ENCODE measurements at places on chromosomes 13 and 19. TPM values are rescaled to one million over a fixed set of nuclear protein-coding genes. Genes with fewer than 3 reads are reported as not detected.

- DNase-seq = no peak
These were observed 91.2 kb downstream of the OXGR1 start for GRCh38 chr13:96903085-96903484.

GRCh38 chr13:33076001-33076992 lies 60.1 kb downstream of the KL start:
- no peak for DNase-seq

GRCh38 chr13:92436924-92437323 lies 789.7 kb upstream of the GPC6 start:
- DNase-seq = no peak

LENG9 gene
- 1.2 TPM for total RNA-seq

GRIN2D gene
- 1.2 TPM for total RNA-seq

GRCh38 chr13:113170511-113170910 lies 12.1 kb downstream of the PROZ start:
- no peak for DNase-seq

ZNF772 gene
- total RNA-seq = 14.9 TPM

- DNase-seq = peak; percentile 20
These were observed 1.6 kb downstream of the ARL11 start for GRCh38 chr13:49629947-49630346.

- DNase-seq = no peak
These were observed 6.6 kb downstream of the C19orf25 start for GRCh38 chr19:1472231-1473084.

DNA sequence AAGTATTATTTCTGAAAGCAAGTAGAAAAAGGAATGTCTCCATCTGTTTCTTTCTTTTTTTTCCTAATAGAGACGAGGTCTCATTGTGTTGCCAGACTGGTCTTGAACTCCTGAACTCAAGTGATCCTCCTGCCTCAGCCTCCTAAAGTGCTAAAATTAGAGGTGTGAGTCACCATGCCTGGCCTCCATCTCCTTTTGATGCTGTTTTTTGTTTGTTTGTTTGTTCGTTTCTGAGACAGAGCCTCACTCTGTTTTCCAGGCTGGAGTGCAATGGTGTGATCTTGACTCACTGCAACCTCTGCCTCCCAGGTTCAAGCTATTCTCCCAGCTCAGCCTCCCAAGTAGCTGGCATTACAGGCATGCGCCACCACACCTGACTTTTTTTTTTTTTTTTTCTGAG lies 14.5 kb upstream of the ABCC4 start:
- no peak for DNase-seq

DNA sequence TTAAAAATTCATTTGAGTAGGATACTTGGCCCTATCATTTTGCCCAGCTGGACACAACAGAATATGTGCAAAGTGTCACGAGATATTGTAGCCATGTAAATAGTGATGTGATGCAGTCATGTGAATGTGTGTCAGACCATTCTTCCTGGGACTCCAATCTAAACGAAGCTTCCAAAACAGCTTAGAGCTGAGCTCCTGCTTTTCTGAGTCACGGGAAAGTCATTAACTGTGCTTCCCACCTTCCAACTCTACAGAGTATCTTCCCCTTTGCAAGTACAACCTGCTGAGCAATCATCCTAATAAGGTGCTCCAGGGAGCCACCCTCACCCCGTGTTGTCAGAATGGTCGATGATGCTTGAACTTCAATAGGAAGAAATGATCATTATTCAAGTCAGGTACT lies 294.7 kb downstream of the MYO16 start:
- DNase-seq = peak; percentile 53

CDC42EP5 gene
- 0.25 TPM for total RNA-seq

DNA sequence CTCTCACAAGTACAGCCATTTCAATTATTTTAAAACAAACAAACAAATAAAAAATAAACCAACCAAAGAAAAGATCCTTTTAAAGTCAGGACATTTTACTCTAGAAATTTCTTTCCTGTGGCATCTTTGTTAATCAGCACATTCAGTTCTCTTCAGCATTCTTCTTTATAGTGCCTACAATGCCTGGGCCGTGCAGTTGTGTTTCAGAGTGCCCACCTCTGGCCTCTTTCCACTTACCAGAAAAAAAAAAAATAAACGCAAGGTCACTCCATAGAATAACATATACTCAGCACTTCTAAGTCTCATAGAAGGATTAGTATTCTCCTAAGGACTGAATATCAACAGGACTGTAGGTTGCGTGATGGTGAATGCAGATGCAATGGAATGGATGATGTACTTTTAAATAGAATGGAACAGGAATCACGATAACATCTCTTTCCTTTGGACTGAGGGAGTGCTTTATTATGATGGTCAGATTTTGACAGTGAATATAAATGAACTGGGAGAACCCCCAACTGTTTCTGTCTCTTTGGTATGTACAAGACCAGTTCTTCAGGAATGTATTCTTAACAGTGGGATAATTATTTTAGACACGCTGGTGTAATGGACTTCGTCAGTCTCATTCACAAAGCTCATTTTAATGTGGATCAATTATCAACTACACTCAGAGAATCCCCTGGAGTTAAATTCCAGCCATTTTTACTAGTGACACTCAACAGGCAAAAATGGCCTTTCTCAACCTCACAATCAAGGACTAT lies 125.0 kb upstream of the NBEA start:
- DNase-seq = peak; percentile 36

DNA sequence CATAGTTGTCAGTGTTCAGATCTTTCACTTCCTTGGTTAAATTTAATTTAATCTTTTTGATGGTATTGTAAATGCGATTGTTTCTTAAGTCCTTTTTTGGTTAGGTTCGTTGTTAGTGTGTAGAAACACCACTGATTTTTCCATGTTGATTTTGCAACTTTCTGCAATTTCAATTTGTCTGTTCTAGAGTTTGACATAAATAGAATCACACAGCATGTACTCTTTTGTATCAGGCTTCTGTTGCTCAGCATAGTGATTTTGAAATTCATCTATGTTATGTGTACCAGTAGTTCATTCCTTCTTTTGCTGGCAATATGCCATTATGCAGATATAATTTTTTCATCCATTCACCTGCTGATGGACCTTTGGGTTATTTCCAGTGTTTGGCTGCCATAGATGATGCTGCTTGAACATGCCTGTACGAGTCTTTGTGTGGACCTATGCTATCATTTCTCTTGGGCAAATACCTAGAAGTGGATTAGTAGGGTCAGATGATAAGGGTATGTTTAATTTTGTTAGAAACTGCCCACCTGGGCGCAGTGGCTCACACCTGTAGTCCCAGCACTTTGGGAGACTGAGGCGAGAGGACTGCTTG lies 33.1 kb downstream of the BICRA start:
- DNase-seq = no peak

LRRC4B gene
- not detected for total RNA-seq

Data from M059J (cell line).